ENCODE measurements at places on chromosomes 7 and 10.

DNA sequence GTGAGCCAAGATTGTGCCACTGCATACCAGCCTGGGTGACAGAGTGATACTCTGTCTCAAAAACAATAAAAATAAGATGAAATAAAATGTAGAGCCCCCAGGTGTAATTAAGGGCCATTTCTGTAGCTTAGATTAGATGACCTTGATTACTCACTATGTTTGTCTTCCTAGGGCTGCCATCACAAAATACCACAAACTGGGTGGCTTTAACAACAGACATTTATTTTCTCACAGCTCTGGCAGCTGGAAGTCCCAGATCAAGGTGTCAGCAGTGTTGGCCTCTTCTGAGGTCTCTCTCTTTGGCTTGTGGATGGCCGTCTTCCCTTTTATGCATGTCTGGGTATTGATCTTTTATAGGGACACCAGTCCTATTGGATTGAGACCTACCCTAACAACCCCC lies 6.1 kb downstream of the PTER start:
- DNase-seq, result no peak

DNA sequence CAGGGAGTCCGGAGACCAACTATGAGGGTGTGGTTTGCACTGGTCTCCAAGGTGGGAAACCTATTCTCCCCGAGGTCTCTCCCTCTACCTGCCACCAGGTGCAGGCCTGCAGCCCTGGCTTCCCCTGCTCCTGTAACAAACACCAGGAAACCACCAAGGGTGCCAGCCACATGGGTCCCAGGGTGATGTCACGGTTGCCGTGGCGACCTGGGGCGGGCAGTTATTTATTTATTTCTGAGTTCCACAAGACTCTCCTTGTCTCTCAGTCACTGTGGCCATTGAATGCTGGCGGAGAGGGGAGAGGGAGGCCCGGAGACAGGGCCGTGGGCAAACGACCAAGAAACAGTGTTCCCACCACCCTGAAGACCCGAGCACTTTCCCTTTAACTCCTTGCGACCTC lies 27.0 kb downstream of the MMD2 start:
- DNase-seq, result peak; percentile 1

DNA sequence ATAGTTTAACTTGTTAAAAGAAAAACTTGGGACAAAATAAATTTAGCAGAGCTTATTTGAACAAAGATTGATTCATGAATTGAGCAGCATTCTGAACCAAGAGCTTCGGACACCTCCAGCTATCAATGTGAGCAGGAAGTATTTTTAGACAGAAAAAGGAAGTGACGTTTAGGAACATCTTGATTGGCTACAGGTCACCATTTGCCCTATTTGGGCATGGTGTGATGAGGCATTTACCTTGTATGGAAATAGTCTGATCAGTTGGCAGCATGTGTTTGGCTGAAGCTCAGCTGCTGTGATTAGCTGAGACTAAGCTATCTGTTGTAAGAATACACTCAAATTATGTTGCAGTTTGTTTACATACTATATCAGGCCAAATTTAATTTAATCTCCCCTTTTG lies 185.1 kb downstream of the ATRNL1 start:
- no peak for DNase-seq

DNA sequence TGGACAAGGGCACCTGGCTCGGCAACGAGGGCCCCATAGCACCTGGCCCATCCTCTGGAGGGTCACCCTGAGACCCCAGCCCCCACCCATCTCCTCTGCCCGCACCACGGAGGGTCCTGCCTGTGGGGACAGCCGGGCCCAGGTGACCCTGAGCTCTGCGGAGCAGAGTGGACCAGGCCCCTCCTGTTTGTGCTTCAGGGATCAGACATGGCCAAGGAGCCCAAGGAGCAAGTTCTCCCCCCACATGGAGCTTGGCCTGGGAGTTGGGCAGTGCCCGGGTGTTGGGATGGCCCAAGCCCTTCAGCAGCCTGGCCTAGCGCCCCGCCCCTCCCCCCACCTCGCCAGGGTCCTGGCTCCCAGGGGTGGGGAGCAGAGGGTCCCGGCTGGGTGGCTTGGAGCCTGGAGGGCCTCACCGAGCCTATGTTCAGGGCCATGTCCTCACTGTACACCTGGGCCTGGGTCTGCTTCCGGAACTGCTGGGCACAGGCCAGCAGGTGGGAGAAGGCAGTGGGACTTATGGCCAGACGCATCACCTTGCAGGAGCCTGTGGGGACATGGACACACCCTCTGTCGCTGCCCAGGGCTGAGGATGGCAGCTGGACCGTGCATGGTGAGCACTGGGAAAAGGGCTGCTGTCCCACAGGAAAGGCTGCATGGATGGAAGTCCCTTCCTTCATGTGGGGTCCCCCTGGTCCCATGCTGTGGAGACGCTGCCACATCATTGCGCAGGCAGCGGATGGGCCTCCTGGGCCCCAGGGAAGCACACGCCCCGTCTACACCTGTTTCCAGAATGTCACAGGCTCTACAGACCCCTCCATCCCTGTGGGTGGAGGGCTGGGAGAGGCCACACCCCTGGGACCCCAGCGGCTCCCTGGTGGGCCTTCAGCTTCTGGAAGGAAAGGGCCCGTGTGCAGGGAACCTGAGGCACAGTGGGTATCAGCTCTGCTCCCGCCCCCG lies 49.2 kb upstream of the NKX6-2 start:
- DNase-seq, result no peak

DNA sequence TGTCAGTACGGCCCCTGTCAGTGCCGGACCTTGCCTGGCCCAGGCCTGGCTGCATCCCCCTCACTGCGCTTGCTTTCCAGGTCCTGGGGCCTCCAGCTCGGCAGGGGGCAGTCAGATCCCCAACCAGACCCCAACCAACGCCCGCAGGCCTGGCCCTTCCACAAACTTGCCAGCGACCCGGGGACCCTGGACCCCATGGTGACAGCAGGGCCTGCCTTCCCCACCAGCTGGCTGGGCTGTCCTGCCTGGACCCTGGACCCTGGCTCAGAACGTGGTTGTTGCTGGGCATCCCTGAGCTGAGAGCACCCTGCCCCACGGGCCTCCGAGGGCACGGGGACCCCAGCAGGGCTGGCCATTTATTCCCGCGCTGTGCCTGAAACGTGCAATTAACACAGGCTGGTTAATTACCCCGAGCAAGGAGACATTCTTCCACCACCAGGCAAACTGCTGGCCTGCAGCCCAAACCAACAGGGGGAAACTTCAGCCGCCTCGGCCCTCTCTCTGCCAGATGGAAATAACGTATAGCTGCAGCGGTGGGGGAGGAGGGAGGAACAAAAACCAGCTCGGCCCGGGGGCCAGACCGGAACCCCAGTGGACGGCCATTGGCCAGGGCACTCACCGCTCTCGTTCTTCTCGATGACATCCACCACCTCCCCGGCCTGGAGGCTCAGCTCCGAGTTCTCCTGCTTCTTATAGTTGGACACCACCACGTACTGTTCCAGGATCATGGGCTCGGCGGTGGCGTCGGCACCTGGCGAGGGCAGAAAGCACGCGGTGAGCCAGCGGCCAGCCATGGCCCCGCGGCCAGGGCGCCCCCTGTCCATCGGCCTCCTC lies 167.1 kb downstream of the NEURL1 start:
- DNase-seq, result no peak

DNA sequence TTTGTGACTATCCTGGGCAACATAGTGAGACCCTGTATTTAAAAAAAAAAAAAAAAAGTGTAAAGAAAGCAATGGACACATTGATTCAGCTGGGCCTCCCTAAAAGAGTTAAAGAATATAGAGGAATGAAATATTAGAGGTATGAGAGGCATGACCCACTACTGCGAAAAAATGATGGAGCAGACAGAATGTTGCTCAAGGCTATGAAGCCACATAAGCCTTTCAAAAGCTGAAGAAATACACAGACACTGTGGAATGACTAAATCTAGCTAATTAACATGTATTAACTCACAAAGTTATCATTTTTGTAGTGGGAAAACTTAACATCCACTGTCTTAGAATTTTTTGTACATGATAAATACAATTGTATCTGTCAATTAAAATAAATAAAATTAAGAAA lies 107.3 kb downstream of the HGF start:
- DNase-seq, result no peak

DNA sequence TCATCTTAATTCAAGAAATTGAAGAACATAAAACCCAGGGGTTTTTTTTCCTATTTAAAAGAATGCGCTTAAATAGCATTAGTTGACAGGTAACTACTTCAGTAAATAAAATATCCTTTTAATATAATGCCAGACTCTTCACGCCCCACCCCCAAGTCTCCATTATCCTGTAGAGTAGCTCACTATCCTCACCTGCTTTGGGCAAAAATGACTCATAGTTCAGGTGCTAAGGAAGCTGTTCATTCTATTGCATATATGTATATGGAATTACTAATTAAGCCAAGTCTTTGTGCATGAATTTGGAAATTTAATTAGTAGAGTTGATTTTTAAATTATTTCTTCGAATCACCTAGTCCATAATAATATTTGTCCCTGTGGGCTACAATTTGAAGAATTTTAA lies 656.8 kb upstream of the ANKRD30A start:
- DNase-seq, result no peak

DNA sequence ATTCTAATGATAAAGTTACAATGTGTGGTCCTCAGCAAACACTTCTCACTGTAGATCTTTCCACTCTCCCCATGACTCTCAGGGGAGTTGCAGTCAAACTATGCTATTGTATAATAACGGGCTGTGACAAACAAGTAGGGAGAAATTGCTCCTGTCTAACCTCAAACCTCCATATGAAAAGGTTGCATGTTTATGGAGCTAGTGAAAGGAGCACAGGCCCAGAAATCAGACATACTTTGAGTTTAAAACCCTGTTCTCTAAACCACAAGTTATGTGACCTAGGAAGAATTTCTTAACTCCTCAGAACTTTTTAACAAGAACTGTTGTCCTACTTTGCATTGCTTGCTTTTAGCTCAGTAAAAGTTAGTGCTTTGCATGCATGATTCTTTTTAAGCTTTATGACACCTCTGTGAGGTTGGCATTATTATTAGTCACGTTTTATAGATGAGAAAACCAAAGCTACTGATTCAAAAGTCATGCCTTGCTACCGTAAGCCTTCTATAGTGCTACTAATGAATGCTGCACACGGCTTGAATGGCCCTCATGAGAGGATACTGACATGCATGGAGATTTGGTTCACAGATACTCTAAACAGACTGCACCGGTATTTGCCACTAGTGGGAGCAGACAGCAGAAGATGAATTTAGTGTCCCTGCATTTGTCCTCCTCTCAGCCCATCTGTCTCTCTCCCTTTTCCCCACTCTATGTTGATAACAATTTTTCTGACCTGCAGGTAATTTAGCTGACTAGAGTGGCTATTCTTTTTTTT lies 129.5 kb upstream of the PCGF5 start:
- no peak for DNase-seq

GRCh38 chr7:45921381-45921698 lies 268 bp upstream of the IGFBP3 start:
- no peak for DNase-seq

DNA sequence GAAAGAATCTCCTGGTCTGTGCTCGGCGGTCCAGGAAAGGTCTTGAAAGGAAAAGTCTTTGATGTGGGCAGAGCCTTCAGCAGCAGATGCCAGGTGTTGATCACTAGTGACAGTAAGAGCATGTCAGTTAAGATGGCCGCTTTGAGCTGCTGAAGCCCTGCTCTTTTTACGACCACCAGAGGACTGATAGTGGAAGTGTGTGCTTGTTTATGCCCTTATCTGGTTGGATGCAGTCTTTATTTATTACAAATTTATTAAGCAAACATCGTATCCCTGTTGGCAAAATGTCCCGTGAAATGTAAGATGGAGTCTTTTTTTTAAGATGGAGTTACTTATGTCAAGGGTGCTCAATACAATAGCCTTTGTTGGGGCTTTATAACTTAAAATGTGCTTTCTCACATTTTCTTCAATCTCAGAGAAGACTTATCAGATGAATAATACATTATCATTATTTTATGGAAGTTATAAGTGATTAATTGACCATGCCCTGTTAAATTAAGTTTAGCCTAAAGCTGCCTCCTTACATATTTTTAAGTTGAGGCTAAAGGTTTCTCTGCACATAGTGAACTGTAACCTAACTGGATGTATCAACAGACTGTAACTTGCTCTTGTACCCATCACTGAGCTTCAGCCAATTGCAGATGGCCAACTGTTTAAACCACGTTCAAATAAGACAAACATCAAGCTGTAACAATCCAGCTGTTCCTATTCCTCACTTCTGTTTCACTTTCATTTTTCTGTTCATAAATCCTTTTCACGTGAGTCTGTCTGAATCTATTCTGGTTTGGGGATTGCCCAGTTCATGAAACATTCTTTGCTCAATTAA lies 97.4 kb upstream of the PIK3CG start:
- peak; percentile 44 for DNase-seq

- no peak for DNase-seq
Measured at GRCh38 chr10:89670926-89671325, 25.9 kb upstream of the PANK1 start.

DNA sequence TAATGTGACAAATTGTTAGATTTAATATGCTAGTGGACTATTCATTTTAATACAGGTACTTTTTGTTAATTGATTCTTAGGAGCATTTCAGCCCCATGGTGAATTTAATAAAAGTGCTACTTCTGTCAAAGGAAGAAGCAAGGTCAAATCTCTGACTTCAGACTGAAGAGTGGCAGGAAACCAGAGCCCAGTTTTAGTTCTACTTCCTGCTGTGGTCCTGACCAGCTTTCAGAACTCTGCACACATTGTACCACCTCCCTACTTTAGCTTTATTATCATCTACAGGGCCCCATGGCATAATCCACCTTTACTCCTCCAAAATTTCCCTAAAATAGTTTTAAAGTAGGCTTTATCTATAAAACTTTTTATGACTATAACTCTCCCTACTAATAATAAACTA lies 33.7 kb downstream of the CTTNBP2 start:
- DNase-seq, result no peak

DNA sequence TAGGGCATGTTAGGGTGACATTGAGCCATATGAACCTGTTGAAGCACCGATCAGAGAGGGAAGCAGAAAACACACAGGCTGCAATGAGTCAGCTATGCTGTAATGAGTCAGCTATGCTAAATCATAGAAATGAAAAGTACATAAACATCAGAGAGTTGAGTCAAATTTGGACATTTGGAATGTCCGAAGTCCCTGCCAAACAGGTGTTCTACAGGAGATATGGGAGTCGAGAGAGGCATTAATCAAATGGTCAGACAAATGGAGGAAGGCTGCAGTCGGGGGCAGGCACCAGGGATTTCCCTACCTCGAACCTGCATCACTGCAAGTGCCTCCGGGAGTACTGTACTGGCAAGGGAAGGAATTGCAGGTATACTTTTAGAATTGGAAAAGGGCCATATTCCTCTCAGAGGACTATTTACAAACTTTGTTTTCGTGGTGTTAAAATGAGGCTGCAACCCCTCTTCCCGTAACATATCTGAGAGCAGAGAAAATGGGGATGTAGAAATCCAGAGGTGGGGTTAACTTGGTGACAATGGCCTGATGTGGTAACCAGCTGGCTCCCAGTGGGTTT lies 8.8 kb upstream of the ZC3HAV1 start:
- no peak for DNase-seq
